ENCODE measurements at places on chromosomes 3 and 15. TPM values are rescaled to one million over a fixed set of nuclear protein-coding genes. Genes with fewer than 3 reads are reported as not detected.

Gene C3orf20
- total RNA-seq = not detected

Gene GOLGA6D
- total RNA-seq = not detected

Gene MESP2
- total RNA-seq = 0.75 TPM

Gene GOLGA6L4
- total RNA-seq = 1.2 TPM

Gene LYZL4
- not detected for total RNA-seq

Gene MTMR10
- 21.6 TPM for total RNA-seq

Gene PAK6
- total RNA-seq = under 0.01 TPM

Gene BNIP2
- 149 TPM for total RNA-seq

Gene HGD
- not detected for total RNA-seq
